ENCODE measurements at places on chromosomes 2 and 18. TPM values are rescaled to one million over a fixed set of nuclear protein-coding genes. Genes with fewer than 3 reads are reported as not detected.

GRCh38 chr2:227504700-227505099 is 32.7 kb downstream of the AGFG1 start:
- no peak for DNase-seq

DNA sequence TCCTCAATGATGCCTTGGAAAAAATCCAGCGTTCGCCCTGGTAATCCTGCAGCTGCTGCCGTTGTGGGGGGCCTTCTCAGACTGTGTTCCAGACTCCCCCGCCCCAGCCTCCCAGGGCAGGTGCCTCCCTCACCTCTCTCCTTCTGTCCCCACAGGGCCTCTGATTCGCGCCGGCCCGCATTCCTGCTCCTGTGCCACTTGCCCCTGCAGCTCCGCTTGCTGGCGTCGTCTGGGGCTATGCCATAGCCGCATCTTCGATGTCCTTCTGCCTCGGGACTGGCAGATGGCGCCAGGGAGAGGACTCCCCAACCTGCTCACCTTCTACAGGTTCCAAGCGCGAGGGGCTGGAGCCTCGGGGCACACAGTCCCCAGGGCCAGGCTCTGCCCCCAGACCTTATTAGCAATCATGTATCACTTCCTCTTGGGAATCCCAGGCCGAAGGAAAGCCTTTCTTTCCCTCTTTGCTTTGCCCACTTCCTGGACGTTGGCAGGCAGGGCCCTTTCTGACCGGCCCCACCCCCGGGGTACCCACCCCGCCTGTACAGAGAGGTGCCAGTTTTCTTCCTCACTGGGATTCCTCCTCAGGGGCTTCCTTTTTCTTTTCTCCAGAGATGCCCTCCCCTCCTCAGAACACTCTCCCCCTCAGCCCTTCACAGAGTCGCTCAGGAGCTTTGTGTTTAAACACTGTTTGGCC is 4.4 kb downstream of the SPATA3 start:
- no peak for DNase-seq

GRCh38 chr2:28348149-28348567 is 44.5 kb upstream of the FOSL2 start:
- DNase-seq: no peak

DNA sequence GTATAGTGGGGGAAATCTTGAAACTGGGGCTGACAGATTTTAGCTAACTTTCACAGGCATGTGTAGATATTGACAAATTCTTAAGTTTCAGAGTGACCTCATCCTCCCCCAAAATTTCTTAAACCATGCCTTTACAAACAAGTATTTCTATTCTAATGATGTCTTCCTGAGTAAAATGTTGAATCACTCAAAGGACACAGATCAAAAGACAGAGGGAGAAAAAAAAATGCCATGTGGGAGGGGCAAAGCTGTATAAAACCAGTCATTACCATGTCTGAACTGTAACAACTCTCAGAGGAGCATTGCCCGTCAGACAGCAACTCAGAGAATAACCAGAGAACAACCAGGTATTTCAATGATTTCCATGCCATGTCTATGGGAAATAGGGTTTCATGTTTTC is at the start of gene SERPINB2:
SERPINB2 (plus strand) TSS at position 282 of the 400 bp plus-strand sequence. CDS start 3,740 bp downstream, outside the sequence.
- no peak for DNase-seq

TUBB8B gene
- not detected for polyA plus RNA-seq

DNA sequence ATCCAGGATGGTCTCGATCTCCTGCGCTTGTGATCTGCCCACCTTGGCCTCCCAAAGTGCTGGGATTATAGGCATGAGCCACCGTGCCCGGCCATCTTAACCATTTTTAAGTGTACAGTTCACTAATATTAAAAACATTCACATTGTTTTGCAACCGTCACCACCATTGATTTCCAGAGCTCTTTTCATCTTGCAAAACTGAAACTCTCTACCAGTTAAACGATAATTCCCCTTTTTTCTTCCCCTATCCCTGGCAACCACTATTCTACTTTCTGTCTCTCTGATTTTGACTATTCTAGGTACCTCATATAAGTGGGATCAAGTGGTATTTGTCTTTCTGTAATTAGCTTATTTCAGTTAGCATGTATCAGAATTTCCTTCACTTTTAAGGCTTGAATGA is 16.8 kb upstream of the NEUROD1 start:
- no peak for DNase-seq

- no peak for DNase-seq
Observed at GRCh38 chr2:182283512-182283911, 143.3 kb downstream of the PDE1A start.

DNA sequence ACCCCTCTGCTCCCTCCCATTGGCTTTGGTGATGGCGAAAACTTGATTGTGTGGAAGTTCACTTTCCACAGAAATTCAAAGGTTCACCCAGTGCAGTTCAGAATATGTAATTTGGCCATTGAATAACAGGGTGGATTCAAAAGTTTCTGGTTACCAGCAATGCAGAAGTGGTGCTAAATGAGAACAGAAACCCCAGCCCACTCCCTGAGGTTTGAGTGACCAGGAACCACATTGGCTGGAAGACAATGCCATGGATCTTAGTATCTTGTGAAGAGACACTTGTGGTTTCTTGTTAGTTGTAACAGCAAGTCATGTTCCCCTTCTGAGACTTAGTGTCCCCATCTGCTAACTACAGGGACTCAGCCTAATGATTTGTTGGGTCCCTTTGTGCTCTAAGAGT is 49.8 kb downstream of the QPCT start:
- DNase-seq: no peak

DNA sequence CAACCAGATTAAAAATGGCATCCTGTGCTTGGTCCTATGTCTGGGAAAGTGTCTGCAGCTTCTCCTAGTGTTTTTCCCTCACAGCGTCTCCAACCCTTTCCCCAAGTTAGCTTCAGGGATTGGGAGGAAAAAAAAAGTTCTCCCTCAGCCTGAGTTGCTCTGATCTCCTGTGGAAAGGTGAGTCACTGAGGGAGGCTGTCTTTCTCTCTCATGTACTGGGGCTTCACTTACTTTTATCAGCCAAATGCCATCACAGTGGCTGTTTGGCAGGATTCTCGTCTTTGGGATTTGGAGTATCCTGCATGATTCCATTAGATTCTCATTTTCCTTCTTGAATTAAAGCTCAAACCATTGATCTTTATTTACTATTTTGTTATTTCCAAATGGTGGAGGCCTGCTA is 18.1 kb downstream of the GTF2A1L start:
- DNase-seq: no peak

GRCh38 chr2:24511894-24512293 is 20.8 kb downstream of the NCOA1 start:
- no peak for DNase-seq

GRCh38 chr2:35356332-35356731 is 999.2 kb upstream of the CRIM1 start:
- DNase-seq: no peak

ALK gene
- polyA plus RNA-seq: 0.07 TPM

- no peak for DNase-seq
Observed at GRCh38 chr2:102932501-102932900, 170.7 kb downstream of the TMEM182 start.

DNA sequence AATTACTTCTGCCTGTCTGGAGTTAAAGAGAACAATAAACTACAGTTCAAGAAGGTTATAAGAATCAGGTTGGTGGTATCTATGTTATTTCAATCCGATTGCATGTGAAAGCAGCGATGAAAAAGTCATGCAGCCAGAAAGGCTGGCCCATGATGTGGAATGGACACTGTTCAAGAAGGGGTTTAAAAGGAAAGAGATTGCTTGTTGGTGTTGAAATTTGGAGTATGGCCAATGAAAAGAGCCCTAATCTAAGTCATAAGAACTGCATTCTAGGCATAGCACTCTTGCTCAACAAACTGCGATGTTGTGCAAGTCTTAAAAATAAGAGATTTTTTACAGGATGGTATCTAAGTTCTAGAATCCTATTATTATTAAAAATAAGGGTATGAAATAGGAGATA is 61.3 kb downstream of the EFEMP1 start:
- DNase-seq: no peak

EGR4 gene
- 0.06 TPM for polyA plus RNA-seq
